ENCODE measurements at places on chromosomes 5 and 9.

- DNase-seq: no peak
Measured at GRCh38 chr5:59712836-59713497, 180.6 kb downstream of the PDE4D start.

- DNase-seq: no peak
Measured at GRCh38 chr9:108017671-108018070, 528.1 kb upstream of the KLF4 start.

- DNase-seq: no peak
Measured at GRCh38 chr9:134046894-134047681, 20.7 kb downstream of the BRD3 start.

DNA sequence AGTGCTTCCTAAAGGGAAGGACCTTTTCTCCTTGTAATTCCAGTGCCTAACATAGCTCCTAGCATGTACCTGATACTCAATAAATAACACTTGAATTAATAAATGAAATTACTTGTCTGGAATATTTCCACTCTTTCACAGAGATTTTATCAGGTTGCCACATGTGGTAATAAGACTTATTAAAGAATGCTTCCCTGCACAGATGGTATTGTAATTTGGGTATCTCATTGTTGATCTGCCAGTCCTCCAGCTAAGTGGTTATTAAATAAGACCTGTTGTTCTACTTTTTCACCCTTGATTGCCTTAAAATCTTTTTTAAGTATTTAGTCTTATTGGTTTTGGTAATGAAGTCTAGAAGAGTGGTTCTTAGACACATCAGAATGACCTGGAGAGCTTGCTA lies 28.1 kb upstream of the CETN3 start:
- no peak for DNase-seq

GRCh38 chr5:6570530-6570929 lies 62.3 kb downstream of the NSUN2 start:
- no peak for DNase-seq

DNA sequence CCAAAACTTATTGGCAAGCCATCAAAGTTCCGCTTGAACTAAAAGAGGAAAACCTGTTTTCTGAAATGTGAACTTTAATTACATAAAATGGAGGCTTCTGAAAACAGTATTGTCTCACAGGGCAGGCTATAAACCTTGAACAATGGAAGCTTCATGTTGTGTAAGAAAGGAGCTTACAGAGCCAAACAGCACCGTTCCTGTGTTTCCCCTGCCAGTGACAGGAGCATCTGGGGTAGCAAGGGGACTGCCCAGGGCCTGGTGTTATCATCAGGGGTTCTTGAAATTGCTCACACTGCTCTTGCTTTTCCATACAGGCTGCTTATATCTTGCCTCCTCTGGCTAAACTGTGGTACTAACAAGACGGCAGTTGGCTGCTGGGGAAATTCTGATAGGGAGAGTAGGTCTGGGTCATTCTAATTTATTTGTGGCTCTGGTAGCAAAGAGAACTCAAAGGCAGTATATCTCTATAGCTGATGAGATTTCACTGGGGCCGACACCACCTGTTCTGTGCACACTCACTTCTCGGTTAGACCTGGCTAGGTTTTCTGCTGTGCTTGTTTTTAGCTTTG lies 40.4 kb downstream of the BASP1 start:
- no peak for DNase-seq

DNA sequence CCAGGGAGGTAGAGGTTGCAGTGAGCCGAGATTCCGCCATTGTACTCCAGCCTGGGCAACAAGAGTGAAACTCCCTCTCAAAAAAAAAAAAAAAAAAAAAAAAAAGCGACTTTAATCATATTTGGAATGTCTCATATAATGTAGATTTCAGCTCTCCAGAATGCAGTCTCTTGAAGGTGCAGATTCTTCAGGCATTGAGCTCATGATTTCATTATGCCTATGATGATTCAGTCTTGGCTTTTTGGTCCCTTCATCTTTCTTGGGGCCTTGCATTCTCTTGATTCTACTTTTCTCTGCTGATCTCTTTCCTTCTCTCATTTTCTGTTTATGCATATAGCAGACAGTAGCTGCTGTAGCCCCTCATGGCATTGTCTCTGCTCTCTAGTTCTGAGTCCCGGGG lies 22.9 kb downstream of the KDM4C start:
- no peak for DNase-seq

GRCh38 chr9:129489838-129490582 lies 130.9 kb downstream of the C9orf50 start:
- no peak for DNase-seq

GRCh38 chr9:124190761-124191160 lies 67.0 kb upstream of the NEK6 start:
- no peak for DNase-seq

GRCh38 chr5:77893225-77893860 lies 117.2 kb upstream of the TBCA start:
- peak; percentile 66 for DNase-seq

DNA sequence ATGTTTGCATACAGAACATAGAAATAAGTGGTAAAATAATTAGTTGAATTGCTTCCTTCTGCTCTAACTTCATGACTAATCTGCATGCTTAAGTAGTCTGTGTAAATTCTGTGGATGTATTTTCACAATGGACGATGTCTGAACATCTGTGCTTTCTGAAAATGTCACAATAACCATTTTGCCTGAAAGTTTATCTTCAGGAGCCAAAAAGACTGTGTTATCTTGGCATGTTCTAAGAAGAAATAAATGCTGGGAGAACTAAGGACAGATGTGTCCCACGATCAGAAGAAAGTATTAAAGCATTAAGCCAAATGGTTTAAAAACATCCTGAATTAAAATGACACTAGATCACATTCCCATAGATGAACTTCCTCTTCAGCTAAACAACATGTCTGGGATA lies 397.6 kb downstream of the SPOCK1 start:
- no peak for DNase-seq

GRCh38 chr5:51517838-51518237 lies 134.6 kb downstream of the ISL1 start:
- DNase-seq: no peak

- no peak for DNase-seq
Measured at GRCh38 chr5:67170767-67171166, 25.8 kb downstream of the CD180 start.

- DNase-seq: no peak
Measured at GRCh38 chr5:123037104-123037418, 536 bp upstream of the PPIC start.

GRCh38 chr9:117334101-117334500 lies 80.8 kb downstream of the ASTN2 start:
- no peak for DNase-seq

DNA sequence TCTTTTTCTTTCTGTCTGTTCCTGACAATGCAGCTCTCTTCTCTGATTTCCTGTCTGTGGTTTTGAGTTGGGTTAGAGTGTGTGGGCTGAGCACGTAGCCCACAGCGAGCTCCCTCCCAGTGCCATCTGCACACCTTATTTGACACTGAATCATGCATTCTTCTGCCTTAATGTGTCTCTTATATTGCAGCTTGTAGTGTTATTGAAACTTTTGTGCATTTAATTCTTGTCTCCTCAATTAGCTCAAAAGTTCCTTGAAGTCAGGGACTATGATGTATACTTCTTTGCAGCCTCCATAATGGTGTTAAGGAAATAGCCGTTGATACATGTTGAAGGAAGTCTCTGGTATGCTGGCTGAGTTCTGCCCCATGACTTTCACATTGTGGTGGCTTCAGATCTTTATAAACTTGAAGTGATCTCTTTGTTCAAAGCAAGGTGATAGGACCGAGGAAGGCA lies 576.2 kb upstream of the CLINT1 start:
- DNase-seq: no peak

GRCh38 chr5:149834246-149834855 lies 104.2 kb downstream of the PPARGC1B start:
- no peak for DNase-seq

DNA sequence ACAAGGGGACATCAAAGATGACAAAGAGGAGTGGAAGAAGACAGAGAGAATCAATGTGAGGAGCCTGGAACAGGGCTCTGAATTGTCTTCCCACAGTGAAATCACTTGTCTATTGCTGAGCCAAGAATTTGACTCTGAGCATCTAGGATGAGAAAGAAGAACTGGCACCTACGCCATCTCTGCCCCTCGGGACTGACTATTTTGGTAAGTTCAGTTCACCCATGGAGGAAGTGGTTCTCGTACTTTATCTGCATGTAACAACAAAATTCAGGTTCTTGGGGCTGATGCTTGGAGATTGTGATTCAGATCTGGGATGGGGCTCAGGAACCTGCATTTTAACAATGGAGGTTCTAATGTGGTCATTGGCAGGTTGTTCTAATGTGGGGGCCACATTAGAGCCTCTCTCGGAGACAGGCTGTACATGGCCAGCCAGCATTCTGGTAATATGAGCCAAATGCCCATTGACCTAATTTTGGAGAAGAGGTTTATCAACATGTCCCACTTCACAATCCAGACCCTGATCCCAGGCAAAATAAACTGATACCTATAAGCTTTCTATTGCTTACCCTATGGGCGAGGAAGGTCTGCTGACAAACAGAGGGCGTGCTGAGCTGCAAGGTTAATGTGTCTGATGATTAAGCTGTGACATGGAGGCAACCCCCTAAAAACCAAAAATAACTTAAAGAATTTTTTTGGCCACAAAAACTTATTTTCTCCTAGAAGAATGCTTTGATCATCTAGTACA lies 2.7 kb upstream of the IL12B start:
- DNase-seq: no peak

- no peak for DNase-seq
Measured at GRCh38 chr9:104748359-104749031, 1.0 kb downstream of the NIPSNAP3A start.

- DNase-seq: no peak
Measured at GRCh38 chr9:125603478-125604021, 103.5 kb downstream of the MAPKAP1 start.

DNA sequence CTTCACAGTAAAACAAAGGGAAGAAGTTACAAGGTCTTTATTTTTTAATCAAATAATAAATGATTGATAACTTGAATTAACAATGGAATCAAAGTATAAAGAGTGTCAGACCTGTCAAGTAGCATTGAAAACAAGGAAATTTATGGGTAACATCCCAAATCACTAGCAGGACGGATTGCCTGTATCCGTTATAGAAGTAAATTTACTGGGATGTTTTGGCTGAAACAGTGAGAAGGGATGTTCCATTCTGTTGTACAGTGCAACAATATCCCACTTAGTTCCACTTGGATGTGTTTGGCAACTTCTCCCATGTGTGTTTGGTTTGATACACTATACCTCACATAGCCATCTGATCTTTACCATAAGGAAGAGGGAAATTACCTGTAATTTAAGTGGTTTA lies 421.0 kb upstream of the CHD1 start:
- no peak for DNase-seq

- DNase-seq: no peak
Measured at GRCh38 chr5:19369048-19369447, 619.0 kb downstream of the CDH18 start.

- DNase-seq: peak; percentile 32
Measured at GRCh38 chr5:23208959-23209431, 298.4 kb upstream of the PRDM9 start.

DNA sequence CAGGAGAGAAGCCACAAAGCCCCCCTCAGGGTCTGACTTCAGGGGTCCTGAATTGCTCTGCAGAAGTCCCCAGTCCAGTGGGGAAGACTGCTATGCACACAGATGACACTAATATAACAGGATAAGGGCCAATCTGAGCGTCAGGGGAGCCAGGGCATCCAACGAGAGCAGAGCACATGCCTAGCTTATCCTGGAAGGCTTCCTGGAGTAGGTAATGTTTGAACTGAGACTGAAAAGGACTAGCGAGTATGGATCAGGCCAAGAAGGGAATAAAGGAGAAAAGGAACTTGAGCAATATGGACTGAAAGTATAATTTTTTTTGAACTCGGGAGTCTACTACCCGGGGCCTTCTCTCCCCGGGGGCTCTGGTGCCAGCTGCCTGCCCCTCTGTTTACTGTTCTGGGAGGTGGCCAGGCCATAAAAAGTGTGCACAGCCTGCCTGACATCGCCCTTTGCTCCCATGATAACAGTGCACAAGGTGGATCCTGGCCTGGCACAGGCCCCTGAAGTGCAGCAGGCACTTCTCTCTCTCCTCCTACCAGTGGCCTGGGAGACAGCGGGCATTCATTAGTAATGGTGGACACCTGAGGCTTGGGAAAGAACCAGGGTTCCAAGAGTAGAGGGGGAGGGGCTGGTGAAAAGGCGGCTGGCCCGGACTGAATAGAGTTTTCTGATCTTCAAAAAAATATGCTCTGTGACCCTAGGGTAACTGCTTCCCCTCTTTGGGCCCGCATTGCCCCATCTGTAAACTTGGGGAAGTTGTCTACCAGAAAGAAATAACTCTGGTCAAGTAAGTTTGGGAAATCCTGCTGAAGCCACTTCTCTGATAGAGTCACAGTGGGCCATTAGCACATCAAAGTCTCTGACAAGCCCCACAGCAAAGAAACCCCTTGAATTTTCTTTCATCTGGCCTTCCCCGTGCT lies 4.6 kb upstream of the SLC6A7 start:
- DNase-seq: no peak

DNA sequence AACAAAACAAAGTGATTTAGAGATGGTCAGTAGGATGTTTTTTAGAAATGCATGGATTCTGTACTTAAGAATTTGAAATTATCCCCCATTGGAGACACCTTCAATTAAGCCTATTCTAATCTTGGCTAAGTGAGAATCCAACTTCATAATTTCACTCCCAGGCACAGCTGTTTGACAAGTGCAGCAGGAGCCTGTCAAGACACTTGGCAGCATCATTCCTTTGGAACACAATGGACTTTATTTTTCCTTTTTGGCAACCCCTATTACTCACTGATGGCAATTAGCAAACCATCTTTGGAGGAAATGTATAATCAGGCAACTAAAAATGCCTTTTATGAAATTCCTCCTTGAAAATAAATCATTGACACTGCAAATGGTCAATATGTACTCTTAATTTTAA lies 194.7 kb downstream of the GLIS3 start:
- DNase-seq: no peak

GRCh38 chr5:109669991-109670706 lies 19.6 kb upstream of the MAN2A1 start:
- no peak for DNase-seq

GRCh38 chr5:169273881-169274280 lies 27.1 kb downstream of the SLIT3 start:
- no peak for DNase-seq

- no peak for DNase-seq
Measured at GRCh38 chr5:171834461-171834860, 48.8 kb downstream of the SMIM23 start.

DNA sequence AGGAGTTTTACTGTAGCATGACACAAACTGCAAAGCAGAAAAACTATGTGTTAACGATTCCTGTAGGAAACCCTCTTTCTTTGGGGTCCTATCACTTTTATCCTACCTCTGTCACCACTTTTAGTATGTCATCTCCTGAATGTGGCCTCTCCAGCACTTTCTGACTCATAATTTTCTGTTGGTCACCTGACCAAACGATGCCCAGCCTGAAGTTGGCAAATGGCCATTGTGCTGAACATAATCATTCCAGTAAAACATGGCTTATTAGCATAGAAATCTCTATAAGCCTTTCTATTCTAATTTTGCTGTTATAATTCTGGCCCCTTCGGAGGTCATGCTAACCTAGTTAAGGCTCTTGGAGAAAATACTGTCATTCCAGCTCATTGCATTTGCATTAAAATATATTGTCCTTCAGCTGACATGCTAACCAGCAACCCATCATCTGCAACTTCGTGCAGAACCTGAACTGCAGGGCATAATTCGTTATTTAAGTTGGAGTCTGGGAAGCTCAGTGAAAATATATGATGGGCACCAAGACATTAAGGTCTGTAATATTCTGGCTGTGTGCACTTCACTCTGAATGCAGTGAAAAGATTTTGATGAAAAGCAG lies 140.3 kb downstream of the NMUR2 start:
- no peak for DNase-seq
